K562 (cell line): ENCODE measurements at places on chromosomes 5 and 9. TPM values are rescaled to one million over a fixed set of nuclear protein-coding genes. Genes with fewer than 3 reads are reported as not detected.

The PCDHB12 gene
- not detected in 2 replicates for total RNA-seq

DNA sequence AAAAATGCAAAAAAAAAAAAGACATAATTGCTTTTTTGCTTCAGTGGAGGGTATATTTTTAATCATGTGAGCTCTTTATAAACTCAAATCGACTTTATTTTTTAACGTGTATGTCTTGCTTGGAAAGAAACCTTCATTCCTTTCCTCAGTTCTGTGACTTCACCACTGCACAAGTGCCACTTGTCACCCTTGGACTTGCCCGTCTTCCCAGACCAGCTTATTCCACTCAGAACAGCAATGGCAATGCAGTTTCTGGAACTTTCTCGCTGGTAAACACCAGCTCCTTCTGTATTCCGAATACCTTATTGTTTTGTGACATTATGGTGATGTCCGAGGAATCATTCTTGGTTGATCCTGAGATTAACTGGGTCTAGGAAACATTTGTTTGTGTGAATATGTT lies 440.5 kb upstream of the ADAMTS16 start:
- DNase-seq = no peak

DNA sequence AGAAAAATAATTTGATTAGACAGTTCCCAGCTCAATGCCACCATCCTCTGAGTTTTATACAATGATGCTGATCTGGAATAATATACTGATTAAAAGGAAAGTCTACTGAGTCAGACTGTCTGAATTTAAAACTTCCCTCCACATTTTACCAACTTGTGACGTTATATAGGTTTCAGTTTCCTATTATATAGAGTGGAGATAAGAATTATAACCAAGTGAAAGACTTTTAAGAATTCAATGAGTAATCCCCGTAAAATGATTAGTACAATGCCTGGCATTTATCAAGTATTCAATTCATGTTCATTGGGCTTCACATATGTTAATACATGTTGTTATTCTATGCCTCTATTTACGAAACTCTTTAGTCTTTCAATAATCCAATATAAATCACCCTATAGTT lies 166.0 kb downstream of the CDH9 start:
- no peak for DNase-seq

DNA sequence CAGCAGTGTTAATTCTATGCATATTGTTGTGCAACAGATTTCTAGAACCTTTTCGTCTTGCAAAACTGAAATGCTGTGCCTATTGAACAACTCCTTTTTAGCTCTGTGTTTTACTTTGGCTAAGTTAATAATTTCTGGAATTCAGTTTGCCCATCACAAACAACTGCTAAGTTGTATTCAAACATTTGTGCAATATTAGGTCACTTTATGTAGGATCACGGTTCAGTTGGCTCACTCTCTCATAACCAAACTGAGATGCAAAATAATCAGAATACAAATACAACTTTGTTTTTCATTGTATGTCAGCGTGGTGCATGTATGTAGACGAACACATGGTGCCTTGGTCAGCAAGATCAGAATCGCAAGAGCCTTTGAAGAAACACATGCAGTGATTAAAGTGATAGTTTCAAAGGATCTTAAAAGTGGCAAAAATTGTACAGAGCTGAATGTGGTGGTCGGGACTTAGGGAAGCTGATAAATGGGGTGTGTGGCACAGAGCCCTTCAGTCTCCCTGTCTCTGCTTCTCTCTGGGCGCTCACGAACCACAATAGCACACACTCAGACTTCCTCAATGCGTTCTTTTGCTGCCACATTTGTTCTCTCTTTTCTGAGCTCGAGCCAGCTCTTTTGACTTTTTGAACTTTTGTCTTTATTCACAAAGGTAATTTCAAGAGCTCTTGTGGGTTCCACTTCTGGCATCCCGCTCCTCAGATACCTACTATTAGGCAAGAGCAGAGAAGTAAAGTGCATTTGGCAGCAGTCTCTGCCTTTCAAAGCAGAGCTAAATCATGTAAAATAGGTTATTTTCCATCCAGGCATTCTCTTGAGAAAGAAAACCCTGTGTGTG lies 112.4 kb upstream of the CTSL start:
- DNase-seq = no peak

The FIBCD1 gene
- 0.71 and 1.5 TPM in 2 replicates for total RNA-seq

GRCh38 chr5:132788508-132788907 lies 11.5 kb upstream of the SEPTIN8 start:
- peak; percentile 78 for DNase-seq

DNA sequence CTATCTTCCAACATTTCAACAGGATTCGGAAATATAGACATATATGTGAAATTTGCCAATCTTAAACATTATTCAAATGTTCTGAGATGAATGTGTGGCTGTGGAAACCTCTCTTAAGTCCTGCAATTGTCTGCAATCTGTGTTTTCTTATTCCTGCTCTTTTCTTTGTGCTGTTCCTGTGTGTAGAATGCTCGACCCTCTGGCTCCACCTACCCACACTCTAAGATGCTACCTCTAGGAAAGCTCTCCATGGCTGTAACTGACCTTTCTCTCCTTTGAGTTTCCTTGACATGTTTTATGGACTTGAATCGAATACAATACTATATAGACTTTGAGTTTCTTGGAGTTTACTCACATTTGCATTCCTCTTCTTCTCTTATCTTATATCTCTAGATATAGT lies 120.6 kb upstream of the ASTN2 start:
- no peak for DNase-seq

DNA sequence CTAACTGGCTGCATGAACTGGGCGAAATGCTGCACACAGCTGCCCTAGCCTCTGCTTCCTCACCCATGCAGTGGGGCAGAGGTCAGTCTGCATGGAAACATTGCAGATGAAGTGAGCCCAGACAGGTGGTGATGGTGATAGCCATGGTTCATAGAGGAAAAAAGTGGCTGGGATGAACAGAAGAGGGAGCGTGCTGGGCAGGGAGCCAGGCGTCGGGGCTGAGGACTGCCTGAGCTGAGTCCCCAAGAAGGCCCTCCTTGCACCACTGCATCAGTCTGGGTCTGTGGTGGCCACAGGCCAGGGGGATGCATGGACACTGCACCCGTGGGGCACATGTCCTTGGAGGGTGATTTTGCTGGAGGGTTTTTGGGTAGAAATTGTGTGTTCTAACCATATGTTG lies 80.5 kb downstream of the AMBP start:
- DNase-seq = no peak

DNA sequence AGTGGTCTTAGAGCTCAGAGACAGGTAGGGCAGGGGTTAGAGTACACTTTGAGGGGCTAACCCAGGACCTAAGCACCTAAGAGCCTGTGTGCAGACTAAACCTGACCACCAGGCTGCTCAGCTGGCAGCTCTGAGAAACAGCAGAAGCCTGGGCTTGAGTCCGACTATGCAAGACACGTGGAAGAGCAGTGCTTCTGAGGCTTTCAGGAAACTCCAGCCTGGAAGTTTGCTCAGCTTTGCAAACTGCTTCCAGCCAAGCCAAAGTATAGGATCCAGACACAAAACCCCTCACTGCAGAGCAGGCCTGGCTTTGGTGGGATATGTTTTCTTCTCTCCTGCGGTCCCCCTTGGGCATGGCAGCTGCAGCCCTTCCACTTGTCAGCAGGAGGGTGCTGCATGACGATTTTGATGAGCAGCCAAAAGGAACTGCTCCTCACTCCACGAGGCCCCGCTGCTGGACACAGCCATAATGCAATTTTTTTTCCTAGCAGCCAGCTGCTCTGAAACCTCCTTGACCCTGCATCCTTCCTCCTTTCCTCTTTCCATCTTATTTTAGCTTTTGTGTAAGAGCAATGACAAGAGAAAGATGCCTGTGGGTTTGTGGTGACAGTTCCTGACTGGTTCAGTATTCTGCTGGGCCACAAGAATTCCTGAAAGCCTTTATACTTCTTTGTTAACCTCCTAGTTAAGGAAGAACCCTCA lies 123.1 kb downstream of the LIFR start:
- no peak for DNase-seq

DNA sequence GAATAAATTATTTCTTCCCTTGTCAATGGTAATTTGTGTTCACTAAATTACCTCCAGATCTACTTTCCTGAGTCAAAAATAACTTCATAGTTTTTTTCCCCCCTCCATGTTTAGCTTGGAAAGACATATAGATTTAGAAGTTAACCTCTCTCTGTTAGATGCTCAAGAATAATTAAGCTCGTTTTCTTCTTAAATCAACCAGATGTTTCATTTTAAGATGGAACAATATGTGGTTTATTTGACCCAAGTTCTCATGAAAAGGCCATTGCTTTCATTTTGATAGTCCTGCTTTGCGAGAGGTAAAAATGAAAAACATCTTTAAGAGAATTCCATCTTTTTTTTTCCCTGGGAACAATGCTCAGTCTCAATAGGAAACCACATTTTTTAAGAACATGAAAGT lies 27.7 kb upstream of the GAS1 start:
- DNase-seq = no peak

The LPAR1 gene
- 0.09 and 0.13 TPM in 2 replicates for total RNA-seq

DNA sequence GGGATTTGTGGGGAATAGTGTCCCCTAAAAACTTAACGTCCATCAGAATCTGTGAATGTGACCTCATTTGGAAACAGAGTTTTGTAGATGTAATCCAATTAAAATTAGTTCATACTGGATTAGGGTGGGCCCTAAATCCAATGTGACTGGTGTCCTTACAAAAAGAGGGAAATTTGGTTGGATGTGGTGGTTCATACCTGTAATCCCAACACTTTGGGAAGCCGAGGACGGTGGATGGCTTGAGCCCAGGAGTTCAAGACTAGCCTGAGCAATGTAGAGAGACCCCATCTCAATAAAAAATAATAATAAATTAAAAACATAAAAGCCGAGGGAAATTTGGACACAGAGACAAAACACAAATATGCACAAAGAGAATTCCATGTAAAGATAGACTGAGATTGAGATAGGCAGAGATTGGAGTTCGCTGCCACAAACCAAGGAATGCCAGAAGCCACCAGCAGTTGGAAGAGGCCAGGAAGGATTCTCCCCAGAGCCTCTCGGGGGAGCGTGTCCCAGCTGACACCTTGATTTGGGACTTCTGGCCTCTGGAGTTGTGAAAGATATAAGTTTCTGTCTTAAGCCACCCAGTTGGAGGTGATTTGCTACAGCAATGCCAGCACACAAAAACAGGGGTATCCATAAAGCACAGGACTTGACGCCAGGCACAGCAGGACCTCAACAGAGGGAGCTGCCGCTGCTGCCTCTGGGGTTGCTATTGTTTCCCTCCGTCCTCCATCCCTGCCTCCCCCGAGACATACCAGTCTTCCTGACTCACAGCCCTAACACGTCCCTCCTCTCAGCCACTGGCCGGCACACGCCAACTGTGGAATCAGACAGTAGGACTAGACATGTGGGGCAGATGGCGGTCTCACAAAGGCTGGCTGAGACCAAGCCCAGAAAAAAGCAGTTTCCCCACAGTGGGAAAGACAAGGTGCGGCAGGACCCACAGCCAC lies 73.8 kb upstream of the IL17B start:
- DNase-seq = no peak

The TLX3 gene
- not detected in 2 replicates for total RNA-seq

GRCh38 chr5:109239456-109239855 lies 170.3 kb downstream of the PJA2 start:
- DNase-seq = no peak

DNA sequence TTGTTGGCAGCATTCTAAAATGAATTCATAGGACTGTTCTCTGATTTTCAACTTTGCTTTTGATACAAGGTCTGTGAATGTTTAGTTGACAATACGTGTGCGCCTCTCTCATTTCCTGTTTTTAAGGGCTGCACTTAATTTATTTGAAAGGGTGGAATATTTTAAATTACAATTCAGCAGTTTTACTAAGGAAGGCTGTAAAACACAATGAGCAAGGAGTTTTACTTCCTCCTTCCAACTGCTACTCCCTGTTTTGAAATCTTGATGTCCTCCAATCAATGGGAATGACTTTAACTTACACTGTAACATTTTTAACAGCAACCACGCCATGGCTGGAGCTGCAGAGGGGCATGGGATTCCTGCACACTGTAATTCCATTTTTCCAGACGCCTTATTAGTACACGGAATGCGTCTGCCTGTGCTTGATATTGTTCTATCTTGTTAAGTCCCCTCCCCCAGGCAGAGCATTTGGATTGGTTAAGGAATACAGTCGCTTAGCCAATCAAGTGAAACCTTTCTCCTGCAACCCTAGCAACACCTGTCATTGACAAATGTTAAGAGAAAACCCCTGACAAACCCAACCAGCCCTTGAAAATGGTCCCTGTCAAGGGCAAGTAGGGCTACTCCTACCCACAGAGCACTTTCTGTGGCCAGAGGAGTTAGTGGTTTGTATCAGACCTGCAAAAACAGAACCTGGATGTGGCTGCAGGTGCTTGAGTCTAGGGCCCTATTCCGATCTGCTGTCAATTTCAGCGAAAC lies 12.5 kb upstream of the ZSWIM6 start:
- peak; percentile 36 for DNase-seq

DNA sequence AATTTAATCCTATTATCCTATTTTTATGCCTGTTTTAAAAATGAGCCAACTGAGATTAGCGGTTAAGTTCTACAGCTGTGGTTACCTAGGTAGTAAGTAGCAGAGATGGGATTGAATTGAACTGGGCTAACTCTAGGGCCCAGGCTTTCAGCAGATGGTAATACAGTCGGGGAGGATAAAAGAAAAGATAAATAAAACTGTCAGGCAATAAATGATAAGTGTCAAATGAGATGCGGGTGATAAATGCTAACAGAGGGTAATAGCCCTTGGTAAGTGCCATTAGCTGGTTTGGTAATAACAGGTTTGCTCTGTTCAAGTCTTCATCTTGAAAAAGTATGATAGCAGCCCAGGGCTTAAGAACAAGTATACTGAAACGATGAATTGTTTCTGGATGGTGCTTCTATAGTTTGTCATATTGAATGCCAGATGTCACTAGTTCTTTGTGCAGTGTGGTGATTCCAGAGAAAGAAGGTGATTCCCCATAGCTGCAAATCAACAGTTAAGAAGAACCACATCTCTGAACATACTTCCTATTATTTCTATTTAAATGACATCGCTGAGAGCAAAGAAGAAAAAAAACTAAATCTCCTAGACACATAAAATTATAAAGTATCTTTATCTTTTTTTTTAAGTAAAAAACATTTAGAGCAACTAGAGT lies 360.8 kb upstream of the PANK3 start:
- no peak for DNase-seq

- DNase-seq = peak; percentile 71
Measured at GRCh38 chr9:128159522-128159783, 612 bp upstream of the BBLN start.

- no peak for DNase-seq
Measured at GRCh38 chr5:103587185-103587748, 24.7 kb upstream of the NUDT12 start.

GRCh38 chr9:129071526-129072126 lies 9.3 kb upstream of the DOLPP1 start:
- DNase-seq = no peak

The SNX30 gene
- total RNA-seq = 4.2 and 4.8 TPM in 2 replicates

DNA sequence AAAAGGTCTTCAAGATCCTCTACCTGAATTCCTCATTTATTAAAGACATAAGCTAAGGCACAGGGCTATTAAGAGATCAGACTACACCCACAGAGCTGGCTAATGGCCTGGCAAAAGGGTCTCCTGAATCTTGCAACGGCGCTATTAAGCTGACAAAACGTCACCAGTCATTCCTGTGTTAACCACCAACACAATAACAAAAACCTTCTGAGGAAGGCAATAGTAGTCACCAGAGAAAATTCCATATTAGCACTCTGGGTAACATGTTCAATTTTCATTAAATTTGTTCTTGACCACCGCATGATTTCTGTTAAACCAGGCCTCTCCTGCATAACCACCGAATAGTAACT lies 77.0 kb downstream of the GNAQ start:
- DNase-seq = no peak

- no peak for DNase-seq
Measured at GRCh38 chr9:76917299-76917698, 11.4 kb upstream of the PRUNE2 start.

The TAF7 gene
- total RNA-seq = 71.2 and 73.3 TPM in 2 replicates

- no peak for DNase-seq
Measured at GRCh38 chr5:65305913-65306312, 175.8 kb downstream of the ADAMTS6 start.

- no peak for DNase-seq
Measured at GRCh38 chr5:136115183-136115865, 17.3 kb upstream of the SMAD5 start.
